ENCODE measurements at places on chromosomes 1 and 21.

DNA sequence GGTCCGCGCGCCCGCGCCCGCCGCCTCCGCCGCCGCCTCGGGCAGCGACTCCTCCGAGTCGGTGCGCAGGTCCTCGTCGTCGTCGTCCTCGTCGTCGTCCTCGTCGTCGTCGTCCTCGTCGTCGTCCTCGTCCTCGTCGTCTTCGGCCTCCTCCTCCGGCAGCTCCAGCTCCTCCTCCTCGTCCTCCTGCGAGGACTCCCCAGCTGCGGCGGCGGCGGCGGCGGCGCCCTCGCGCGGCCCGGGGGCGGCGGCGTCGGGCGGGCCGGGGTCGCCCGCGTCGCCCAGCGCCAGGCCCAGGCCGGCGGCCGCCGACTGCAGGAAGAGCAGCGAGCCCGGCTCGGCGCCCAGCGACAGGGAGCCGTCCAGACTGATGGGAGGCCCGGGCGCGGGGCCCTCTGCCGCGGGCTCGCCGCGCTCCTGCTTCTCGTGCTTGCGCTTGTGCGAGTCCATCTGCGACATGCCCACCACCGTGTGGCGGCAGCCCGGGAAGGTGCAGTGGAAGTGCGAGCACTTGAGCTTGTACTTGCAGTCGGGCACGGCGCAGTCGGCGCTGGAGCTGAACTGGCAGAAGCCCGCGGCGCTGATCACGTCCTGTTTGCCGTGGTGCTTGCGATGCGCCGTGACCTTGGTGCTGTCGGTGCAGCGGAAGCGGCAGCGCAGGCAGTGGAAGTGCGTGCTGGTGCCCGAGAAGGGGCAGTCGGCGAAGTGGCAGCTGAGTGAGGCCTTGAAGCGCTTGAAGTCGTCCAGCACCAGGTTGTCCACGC is 157.3 kb downstream of the CASZ1 start:
- no peak for DNase-seq

GRCh38 chr1:66271904-66272254 is 262.1 kb upstream of the SGIP1 start:
- DNase-seq = no peak

- no peak for DNase-seq
Measured at GRCh38 chr21:44305691-44306090, 5.8 kb downstream of the PFKL start.

DNA sequence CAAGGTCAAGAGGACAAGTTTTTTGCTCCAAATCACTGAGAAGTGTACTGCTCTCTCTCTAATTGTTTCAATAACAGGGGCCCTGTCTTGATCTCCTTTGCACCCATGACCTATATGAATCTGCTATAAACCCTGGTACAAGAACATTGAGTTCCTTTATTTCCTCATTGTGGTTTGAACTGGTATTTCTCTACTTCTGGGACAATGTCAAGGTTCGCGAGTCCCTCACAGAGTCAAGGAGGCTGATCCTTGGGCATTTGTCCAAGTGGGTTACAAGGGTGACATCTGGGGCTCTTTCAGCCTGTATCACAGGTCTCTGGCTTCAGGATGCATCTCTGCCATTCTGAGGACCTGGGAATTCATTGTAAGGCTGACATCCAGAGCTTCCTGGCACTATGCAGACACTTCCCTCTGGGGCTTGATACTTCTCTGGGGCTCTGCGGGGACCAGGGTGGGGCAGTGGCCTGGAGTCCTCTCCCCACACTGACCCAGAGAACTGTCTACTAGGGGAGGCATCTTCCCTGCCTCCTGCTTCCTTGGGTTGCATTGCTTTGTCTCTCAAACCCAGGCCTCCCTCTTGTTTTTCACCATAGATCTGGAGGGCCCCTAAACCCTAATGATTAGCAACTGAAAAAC is 22.5 kb upstream of the ZNF648 start:
- DNase-seq = no peak

DNA sequence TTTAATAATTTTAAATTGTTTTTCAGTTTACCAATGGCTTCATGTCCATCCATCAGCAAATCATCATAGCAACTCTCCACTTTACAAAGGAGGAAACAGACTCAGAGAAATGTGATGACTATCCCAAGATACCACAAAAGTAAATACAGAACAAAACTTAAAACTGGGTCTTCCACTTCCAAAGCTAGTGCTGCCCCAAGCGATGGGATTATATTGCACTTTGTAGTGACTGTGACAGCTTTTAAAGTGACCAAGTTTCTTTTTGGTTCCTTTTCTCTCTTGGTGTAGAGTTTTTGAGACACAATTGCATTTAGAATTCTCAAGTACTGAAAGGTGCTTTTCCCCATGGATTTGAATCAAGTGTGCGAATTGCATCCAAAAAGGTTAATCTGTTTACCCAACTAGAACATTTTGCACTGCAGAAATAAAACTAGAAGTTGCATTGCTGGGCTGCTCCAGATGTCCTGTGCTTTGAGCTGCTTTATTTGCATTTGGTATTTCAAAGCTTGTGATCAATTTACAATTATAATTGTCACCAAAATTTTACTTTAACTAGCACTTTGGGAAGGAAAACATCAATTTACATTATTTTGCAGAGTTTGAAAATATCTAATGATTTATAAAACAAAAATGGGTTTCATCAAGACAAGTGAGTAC is 320.2 kb downstream of the PDE4B start:
- DNase-seq = no peak

- no peak for DNase-seq
Measured at GRCh38 chr1:81414488-81415015, 386.2 kb upstream of the ADGRL2 start.

DNA sequence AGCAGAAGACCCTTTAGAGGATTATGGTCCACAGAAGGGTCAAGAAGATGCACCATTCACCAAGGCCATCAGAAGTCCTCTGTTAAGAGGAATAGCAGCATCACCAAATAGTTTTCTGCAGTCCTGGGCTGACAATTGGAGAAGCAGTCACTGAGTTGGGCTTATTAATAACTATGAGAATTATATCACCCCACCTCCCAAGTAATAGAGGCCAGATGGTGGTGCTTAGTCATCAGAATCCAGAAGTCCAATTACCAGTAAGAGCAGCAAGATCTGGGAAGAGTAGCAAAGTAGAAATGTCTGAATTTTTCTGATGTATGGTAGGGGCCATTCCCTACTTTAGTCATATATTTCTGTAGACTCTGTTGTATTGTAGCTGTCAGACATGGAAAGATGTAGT is 6.1 kb upstream of the PSMA5 start:
- no peak for DNase-seq

Measured in NCI-H774 (cell line).